ENCODE measurements at places on chromosomes 3 and 15. TPM values are rescaled to one million over a fixed set of nuclear protein-coding genes. Genes with fewer than 3 reads are reported as not detected.

SOX14 gene
- not detected for polyA plus RNA-seq

PARP9 gene
- 32.0 TPM for polyA plus RNA-seq

CLK3 gene
- polyA plus RNA-seq, result 67.3 TPM

TRNT1 gene
- 25.5 TPM for polyA plus RNA-seq

TWF2 gene
- 19.9 TPM for polyA plus RNA-seq

CTXN2 gene
- 0.10 TPM for polyA plus RNA-seq

CAV3 gene
- 0.61 TPM for polyA plus RNA-seq

TMEM207 gene
- 2.9 TPM for polyA plus RNA-seq

CYP1A2 gene
- polyA plus RNA-seq, result not detected

APH1B gene
- polyA plus RNA-seq, result 17.6 TPM

B3GNT5 gene
- polyA plus RNA-seq, result 81.4 TPM

SCG3 gene
- polyA plus RNA-seq, result 10.0 TPM

SLC7A14 gene
- 3.2 TPM for polyA plus RNA-seq

KLF15 gene
- polyA plus RNA-seq, result 1.4 TPM

CLDN1 gene
- 17.4 TPM for polyA plus RNA-seq

RTP2 gene
- not detected for polyA plus RNA-seq

OR5K2 gene
- polyA plus RNA-seq, result 0.40 TPM

All from large intestine (tissue), 12 donors.